Naive thymus-derived CD8-positive, alpha-beta T cell (primary cell): ENCODE measurements at places on chromosomes 5 and 9. TPM values are rescaled to one million over a fixed set of nuclear protein-coding genes. Genes with fewer than 3 reads are reported as not detected.

- H3K36me3 ChIP-seq, result no peaks in the 10 kb centered on the region
- no peak for DNase-seq
- no peak overlapping the region for H3K27ac ChIP-seq
- H3K4me3 ChIP-seq, result no peak overlapping the region
Measured at GRCh38 chr5:107541400-107541799, 129.3 kb downstream of the EFNA5 start.

- no peak overlapping the region for H3K4me3 ChIP-seq
- no peak for DNase-seq
- H3K27ac ChIP-seq, result no peak overlapping the region
- H3K4me1 ChIP-seq, result no peaks in the 10 kb centered on the region
- H3K27me3 ChIP-seq, result peaks cover 4% of the 10 kb centered on the region
Measured at GRCh38 chr9:127036437-127036836, 86.0 kb downstream of the ANGPTL2 start.

DNA sequence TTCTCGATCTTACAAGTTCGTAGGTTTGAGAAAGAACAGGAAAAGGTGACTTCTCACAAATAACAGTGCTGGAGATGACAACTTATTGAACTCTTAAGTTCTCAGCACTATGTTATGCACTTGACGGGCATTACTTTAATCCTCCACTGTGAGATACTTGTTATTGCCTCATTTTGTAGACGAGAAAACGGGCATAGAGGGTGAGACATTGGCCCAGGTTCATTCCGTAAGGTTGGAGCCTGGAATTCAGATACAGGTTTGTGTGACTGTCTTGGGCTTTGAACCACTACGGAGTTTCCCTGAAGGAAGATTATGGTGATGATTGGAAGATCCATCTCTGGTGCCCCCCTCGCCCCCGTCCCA, 657 bp downstream of the MAT2B start:
- peaks cover 48% of the 10 kb centered on the region for H3K4me1 ChIP-seq
- H3K36me3 ChIP-seq, result peaks cover 15% of the 10 kb centered on the region
- peak overlapping the region; percentile 98 for H3K27ac ChIP-seq
- no peak for DNase-seq
- H3K27me3 ChIP-seq, result no peaks in the 10 kb centered on the region

GRCh38 chr5:91225848-91226686, 157.1 kb downstream of the ARRDC3 start:
- H3K27me3 ChIP-seq, result no peaks in the 10 kb centered on the region
- peak; percentile 48 for DNase-seq

- H3K27ac ChIP-seq, result no peak overlapping the region
- H3K4me1 ChIP-seq, result peaks cover 17% of the 10 kb centered on the region
- no peak for DNase-seq
Measured at GRCh38 chr5:154059583-154059982, 20.8 kb downstream of the MFAP3 start.

- H3K4me3 ChIP-seq, result no peak overlapping the region
- no peaks in the 10 kb centered on the region for H3K4me1 ChIP-seq
- H3K27ac ChIP-seq, result no peak overlapping the region
- DNase-seq, result no peak
Measured at GRCh38 chr9:2962471-2963172, 118.7 kb upstream of the PUM3 start.

RASGEF1C gene
- not detected for total RNA-seq

DNA sequence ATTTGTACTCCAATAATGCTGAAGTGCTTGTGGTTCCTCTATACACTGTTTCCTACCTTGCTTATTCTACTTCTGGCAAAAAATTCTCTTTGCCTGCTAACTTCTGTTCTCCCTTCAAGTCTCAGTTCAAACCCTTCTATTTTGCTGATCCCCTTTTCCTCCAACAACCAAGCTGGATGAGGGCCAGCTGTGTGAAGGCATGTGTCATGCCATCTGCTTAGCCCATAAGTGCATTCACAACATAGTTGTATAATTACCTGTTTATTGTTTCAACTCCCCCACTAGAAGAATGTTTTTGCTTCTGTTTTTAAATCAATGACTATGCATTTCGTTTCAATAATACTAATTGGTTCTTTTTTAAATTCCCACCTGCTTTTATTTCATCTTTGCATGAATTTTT, 1951.4 kb upstream of the WWC1 start:
- H3K27me3 ChIP-seq, result no peaks in the 10 kb centered on the region
- no peaks in the 10 kb centered on the region for H3K4me1 ChIP-seq
- H3K36me3 ChIP-seq, result no peaks in the 10 kb centered on the region
- H3K27ac ChIP-seq, result no peak overlapping the region
- no peak for DNase-seq

DDX4 gene
- total RNA-seq, result not detected

GRCh38 chr5:138632900-138633489, 57.8 kb upstream of the HSPA9 start:
- H3K4me1 ChIP-seq, result no peaks in the 10 kb centered on the region
- H3K27ac ChIP-seq, result no peak overlapping the region
- DNase-seq, result no peak
- H3K27me3 ChIP-seq, result peaks cover 46% of the 10 kb centered on the region

- no peaks in the 10 kb centered on the region for H3K27me3 ChIP-seq
- no peak overlapping the region for H3K4me3 ChIP-seq
- H3K4me1 ChIP-seq, result peaks cover 5% of the 10 kb centered on the region
- DNase-seq, result no peak
- no peak overlapping the region for H3K27ac ChIP-seq
Measured at GRCh38 chr5:1050423-1051365, 42.1 kb downstream of the NKD2 start.

TTC16 gene
- 8.2 TPM for total RNA-seq

DNA sequence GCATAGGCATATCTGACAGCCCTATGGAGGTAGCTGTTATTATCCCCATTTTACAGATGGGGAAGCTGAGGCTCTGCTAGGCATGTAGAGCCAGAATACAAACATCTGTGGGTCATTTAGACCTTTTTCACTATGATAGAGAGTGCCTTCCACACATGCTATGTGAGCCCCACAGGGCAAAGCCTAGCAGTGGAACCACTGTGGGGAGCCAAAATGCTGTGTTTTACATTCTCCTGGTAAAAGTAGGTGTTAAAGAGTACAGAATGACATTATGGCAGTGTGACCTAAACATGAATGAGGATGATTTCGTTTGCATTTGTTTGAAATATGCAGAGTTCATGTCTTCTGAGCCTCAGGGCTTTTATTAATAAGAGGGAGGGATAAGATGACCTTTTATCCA, 265.2 kb downstream of the MAST4 start:
- no peaks in the 10 kb centered on the region for H3K36me3 ChIP-seq
- H3K4me3 ChIP-seq, result no peak overlapping the region
- no peak overlapping the region for H3K27ac ChIP-seq

NAIF1 gene
- total RNA-seq, result 18.3 TPM

DNA sequence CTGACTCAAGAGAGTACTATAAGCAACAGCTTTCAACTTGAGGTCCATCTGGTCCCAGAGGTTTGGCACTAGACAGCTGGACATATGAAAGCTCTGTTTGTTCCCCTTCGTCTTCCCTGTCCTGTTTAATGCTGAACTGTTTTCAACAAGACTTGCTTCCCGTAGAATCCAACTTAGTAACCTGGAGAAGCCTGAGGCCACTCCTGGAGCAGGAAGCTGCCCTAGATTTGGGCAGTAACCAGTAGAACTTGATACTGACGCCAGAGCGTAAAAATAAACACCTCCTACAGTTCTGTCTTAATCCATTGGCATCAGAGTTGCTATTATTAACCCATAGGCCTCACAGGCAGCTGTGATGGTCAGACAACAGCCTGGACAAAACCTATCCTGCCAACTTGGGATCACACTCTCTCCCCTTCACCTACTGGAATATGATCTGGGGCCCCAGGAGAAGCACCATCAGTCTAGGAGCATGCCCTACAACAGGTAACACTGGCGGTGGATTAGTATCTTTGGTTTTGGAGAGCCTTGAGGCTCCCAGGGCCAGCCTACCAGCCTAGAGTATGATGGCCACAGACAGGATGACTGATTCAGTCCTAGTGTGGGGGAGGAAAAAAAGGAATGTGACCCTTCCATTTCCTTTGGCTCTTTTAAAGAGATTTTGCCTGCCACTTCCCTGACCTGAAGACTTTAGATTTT, 29.2 kb downstream of the RUSC2 start:
- H3K27me3 ChIP-seq, result no peaks in the 10 kb centered on the region
- DNase-seq, result no peak
- H3K4me3 ChIP-seq, result no peak overlapping the region
- no peaks in the 10 kb centered on the region for H3K4me1 ChIP-seq
